ENCODE measurements at places on chromosomes 7 and 10.

- no peak for DNase-seq
Measured at GRCh38 chr7:139714163-139714901, 63.5 kb downstream of the HIPK2 start.

GRCh38 chr7:142716596-142716995, 32.7 kb upstream of the PRSS1 start:
- no peak for DNase-seq

DNA sequence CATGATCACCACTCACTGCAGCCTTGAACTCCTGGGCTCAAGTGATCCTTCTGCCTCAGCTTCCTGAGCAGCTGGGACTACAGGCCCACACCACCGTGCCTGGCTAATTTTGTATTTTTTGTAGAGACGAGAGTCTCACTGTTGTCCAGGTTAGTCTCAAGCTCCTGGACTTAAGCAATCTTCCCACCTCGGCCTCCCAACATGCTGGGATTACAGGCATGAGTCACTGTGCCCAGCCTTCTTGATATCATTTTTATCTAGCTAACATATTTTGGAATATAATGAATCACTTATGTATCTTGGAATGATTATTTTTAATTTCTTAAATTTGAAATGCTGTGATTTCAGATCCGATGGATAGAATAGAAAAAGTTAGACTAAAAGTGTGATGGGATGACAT, 18.4 kb downstream of the ARL4A start:
- DNase-seq, result no peak

DNA sequence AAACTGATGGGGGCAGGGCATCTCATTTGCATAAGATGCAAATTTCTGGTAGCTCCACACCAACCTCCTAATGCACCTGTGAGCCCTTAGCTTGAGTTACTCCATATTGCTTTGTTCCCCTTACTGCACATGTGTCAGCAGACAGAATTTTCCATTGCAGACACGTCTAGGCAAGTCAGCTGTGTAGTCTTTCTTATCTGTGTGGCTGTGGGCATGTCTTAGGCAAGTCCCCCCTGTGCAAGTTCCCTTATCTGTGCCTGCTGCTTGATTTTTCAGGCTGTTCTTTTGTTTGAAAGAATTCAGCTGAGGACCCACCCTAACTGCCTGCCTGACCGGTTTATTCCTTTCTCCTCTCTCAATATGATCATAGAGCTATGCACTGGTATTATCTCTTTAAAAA, 28.5 kb upstream of the TRIM24 start:
- no peak for DNase-seq

DNA sequence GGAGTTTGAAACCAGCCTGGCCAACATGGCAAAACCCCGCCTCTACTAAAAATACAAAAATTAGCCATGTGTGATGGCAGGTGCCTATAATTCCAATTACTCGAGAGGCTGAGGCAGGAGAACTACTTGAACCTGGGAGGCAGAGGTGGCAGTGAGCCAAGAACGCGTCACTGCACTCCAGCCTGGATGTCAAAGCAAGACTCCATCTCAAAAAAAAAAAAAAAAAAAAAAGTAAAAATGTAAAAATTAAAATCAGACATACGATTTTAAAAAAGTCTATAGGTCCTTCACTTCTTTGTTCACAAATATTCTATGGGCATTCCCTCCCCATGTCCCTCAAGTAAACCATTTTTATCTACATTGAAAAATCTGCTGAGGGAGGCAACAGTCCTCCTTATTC, 34.9 kb upstream of the TLL2 start:
- DNase-seq, result no peak

DNA sequence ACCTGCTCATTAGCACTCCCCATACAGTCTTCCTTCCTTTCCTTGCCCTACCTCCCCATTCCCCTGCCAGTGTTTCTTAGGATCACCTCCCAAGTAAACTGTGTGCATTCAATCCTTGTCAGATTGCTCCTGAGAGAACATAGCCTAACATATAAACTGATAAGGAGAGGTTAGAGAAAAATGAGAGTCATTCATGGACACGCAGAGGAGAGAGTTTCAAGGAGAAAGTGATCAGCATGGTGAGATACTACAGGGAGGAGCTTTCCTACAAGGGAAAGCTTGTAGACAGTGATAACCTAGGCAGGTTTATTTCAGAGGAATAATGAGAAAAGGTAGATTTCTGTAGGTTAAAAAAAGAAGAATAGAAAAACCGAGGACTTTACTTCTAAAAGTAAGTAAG, 2.8 kb upstream of the ZC3HAV1L start:
- DNase-seq, result peak; percentile 34

- no peak for DNase-seq
Measured at GRCh38 chr7:151235091-151235787, 3.0 kb downstream of the CHPF2 start.

All from activated CD8-positive, alpha-beta memory T cell treated with anti-CD3 and anti-CD28 coated beads, Interleukin-2, amount 10 ng/mL, durations not matched to agents 7 days and 5 days (primary cell).